NAMALWA (cell line): ENCODE measurements at places on chromosomes 7 and 10.

GRCh38 chr10:101687071-101687658 lies 7.8 kb downstream of the FBXW4 start:
- no peak for DNase-seq

- no peak for DNase-seq
These were observed 15.4 kb downstream of the FGF8 start for GRCh38 chr10:101760510-101760909.

GRCh38 chr10:90857635-90858460 lies at the start of gene HTR7:
Gene HTR7, minus strand, starts transcription at chr10:90858039. Its CDS starts 368 bp downstream, at chr10:90857671.
- DNase-seq = no peak

- no peak for DNase-seq
These were observed 3.0 kb downstream of the AFAP1L2 start for GRCh38 chr10:114401195-114401791.

DNA sequence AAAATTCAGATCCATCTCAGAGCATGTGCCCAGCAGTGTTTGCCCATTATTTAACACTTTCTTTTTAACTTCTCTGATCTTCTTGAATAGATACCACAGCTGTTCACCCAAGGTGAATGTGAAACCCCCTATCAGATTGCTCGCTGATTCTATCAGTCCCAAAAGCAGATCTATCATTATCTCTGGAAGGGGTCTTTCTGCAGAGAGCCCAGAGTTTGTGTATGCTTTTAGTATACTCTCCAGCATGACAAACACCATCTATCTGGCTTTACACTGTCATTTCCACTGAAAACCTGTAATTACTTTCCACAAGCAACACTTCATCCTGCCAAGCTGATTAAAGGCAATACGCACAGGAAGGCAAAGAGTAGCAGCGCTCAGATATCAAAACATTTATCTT lies 168.2 kb downstream of the CACNA2D1 start:
- DNase-seq = no peak
